ENCODE measurements at places on chromosomes 16 and 17.

- DNase-seq: no peak
Observed at GRCh38 chr16:67399218-67399733, 6.0 kb upstream of the TPPP3 start.

DNA sequence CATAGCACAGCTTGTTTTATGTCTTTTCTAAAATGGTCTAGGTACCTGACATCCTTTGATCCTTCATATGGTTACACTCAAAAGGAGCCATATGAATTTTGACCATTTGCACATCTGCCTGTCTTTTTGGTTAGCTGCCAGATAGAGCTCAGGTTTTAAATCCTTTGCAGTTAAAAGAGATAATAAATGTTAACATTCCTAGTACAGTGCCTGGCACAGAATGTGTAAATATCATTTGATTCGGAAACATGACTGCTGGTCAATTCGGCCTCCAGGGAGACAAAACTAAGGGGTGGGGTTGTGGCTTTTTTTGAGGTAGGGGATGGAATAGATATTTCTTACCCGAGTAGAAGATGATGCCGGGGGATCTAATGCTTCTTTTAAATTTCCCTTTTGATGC lies 64.2 kb downstream of the FTO start:
- no peak for DNase-seq

DNA sequence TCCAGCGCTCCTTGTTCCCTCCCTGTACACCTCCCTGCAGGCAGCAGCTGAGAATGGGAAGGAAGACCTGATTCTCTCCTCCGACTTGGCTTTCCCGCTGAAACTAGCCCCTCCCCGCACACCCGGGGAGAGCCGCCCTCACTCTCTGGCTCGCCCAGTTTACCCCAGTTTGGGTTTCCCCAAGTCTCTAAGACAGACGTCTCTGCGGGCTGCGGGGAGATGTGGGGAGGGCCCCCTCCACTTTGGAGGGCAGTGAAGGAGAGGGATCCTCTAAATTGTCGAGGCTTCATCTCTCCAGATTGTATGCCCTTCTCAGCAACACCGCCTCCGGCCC lies 797 bp downstream of the GRB7 start:
- no peak for DNase-seq

DNA sequence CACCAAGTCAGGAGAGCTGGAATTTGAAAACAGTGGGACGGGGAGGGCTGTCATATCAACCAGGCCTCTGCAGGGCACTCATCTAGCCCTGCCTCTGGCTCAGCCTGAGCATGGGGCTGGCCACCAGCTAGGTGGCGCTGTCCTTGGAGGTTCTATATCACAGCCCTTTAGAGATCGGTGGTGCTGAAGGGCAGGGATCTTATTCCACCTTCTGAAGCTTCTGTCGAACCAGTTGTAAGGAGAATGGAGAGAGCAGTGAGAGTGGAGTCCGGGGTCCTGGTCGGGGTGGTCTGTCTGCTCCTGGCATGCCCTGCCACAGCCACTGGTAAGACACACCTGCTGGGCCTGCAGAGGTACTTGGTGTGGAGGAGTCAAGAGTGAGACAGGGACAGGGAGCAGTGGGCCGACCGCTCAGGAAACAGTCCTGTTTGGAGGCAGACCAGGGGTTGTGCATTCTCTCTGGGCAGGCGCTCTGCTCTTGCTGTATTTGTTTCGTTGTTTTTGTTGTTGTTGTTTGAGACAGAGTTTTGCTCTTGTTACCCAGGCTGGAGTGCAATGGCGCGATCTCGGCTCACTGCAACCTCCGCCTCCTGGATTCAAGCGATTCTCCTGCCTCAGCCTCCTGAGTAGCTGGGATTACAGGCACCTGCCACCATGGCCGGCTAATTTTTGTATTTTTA lies at the start of gene CES3:
Gene CES3, plus strand, starts transcription at position 202 of the 680 bp plus-strand sequence. Its CDS starts 42 bp downstream, at position 244.
- no peak for DNase-seq

- DNase-seq: no peak
Observed at GRCh38 chr16:85296859-85297660, 184.8 kb upstream of the CIBAR2 start.

- no peak for DNase-seq
Observed at GRCh38 chr16:31010585-31011325, at the start of gene STX1B. Gene STX1B (minus strand): TSS chr16:31010638. CDS start chr16:31010396, 242 bp downstream.

- DNase-seq: no peak
Observed at GRCh38 chr17:2361010-2361760, 23.9 kb downstream of the SGSM2 start.

DNA sequence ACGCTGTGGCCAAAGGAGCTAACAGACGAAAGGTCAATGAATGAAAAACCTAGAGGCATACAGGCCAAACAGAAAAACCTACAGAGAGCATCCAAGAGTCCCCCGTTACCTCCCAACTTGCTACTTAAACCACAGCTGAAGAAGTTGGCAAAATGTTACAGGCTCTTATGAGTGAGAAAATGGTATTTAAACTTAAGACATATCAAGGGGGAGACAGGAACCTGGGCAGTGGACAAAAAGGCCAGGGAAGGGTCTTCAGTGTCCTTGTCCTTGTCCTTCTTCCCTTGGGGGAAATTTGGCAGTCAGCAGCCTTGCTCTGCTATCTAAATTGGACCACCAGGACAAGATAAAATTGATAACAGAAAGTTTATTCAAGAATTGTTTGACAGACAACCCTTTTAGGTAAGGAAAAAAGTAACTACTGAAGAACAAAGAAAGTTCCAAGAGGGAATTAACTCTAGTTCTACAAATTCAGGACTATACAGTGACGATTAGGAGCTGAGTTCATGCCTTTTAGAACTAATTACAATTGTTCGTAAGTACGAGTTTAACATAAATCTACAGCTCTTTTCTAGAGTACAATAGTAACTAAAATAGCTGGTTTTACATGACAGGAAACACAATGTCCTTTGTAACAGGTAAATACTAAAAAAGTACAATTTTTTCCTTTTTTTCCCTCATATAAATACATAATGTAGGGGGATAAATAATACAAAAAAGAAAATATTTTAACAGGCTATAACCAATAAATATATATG lies 3.8 kb upstream of the HOXB2 start:
- DNase-seq: no peak

- DNase-seq: no peak
Observed at GRCh38 chr16:81333356-81333755, 18.6 kb downstream of the GAN start.

DNA sequence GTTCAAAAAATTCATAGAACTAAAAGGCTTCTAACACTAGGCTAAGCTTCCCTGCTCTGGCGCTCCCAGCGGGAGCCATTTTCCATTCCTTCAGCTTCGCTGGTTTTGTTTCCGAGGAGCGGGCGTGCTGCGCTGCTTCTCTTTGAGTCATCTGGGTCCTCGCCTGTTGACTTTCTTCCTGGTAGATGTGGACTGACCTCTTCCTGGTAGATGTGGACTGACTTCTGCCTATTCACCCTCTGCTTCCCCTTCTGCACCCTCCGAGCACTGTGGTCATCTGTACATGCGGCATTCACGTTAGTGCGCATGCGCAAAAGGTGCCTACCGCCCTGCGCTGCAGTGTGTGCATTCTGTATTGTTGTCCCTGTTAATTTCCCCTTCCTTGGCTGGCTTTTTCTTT lies 40.8 kb upstream of the SEC14L1 start:
- no peak for DNase-seq

GRCh38 chr17:61469474-61469873 lies 17.3 kb downstream of the TBX4 start:
- DNase-seq: no peak

DNA sequence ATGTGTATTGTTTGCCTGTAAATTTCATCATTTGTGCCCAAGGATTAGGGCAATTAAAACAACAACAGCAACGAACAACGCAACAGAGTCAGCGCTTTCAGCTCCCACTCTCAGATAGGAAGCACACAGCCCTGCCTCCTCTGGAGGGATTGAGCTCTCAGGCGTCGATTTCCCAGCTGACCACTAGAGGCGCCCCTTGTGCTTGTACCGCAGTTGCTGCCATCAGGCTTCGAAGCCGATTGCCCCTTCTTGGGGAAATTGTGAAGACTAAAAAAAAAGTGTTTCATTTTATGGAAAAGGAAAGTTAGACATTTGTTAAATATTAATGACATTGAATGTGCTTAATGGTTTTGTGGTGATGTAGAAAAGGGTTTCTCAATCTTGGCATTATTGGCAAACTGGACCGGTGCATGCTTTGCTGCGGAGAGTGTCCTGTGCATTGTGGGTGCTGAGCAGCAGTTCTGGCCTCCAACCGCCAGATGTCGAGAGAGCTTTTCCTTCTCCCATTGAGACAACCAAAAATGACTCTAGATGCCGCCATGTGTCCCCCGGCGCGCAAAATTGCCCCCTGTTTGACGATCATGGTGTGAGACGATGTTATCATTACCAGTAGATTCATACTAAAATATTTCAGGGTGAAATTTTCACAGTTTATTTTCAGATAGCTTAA lies 650.4 kb upstream of the RBFOX1 start:
- no peak for DNase-seq

DNA sequence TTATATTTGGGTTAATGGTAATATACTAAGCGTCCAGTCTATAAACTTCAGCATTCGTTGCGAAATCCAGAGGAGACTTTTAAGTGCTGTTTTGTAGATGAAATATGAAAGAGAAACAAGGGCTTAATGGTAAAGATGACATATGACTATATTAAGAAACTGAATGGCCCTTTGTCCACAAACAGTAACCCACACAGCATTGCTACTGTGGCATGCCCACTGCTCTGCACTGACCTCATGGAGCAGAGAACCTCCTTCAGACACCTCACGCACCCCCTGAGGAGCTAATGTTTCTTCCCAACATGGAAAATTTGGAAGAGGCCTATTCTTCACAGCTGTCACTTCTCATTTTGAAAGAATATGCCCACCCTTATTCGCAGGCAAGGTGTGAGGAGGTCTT lies 26.7 kb downstream of the ASPA start:
- DNase-seq: no peak

DNA sequence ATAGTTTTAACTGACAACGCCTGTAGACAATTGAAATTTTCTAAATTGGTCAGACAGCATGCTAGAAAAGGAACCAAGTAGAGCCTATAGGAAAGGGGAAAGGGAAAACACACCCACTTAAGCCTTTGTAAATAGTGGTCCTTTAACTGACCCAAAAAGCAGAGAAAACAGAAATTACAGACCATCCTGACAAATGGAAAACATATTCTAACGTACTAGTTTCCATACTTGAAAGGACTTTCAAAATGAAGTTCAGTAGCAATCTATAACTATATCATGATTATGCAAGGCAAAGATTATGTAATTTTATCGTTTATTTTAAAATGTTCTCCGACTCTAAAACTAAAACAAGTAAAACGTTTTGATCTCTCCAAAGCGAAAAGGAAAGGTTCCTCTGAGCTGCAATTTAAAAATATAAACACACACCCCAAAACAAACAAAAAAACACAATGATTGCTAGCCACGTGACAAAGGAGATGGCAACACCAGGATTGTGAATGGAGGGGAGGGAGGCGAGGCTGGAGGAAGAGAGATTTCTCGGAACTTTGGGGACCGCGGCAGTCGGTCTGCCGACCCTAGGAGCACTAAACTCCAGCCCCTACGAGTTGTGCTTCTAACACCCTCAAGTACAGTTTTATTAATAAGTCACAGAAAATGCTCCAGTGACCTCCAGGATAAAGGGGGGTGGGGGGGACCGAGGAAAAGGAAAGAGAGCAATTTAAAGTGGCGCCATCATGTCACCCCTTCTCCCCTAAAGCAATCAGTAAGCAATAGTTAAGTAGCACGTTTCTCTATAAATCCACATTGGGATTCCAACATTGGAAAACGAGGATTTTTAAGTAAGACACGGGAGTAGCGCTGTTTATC lies 1.7 kb downstream of the KANSL1 start:
- no peak for DNase-seq

DNA sequence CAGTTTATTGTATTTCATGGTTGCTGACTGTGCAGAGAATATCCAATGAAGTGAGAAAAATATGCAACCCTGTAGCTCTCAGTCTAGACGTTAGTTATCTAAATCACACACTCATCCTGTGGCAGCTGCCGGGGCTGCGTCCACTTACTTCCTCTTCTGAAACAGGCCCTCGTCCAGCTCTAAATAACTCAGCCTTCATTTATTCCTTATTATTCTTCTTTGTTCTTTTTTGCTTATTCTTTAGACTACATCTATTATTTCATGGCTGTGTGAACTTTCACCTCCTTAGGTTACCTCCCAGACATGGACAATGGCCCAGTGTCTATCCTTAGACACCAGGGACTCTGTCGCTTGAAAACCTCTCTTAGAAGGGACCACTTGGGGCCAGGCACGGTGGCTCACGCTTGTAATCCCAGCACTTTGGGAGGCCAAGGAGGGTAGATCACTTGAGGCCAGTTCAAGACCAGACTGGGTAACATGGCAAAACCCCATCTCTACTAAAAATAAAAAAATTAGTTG lies 3.4 kb upstream of the THUMPD1 start:
- no peak for DNase-seq

- DNase-seq: no peak
Observed at GRCh38 chr16:20906341-20907255, 6.0 kb downstream of the LYRM1 start.

DNA sequence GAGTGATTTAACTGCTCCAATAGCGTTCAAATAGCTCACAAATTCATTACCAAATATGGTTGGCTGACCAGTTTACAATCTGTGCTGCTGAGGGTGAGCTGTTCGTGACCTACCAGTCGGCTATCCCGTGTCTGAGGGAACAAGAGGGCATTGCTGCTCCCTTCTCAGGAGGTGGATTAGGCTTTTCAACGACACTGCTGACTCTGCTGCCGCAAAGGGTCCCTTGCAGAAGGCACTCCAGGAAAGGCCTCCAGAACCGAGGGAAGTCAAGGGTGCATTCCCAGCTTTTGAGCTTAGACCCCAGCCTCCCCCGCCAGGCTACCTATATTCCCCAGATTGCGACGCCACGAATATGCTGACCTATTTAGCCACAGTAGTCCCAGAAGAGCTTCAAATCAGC lies 32.3 kb downstream of the GJC1 start:
- no peak for DNase-seq

GRCh38 chr17:66578781-66579489 lies 256.0 kb upstream of the CACNG5 start:
- DNase-seq: no peak

DNA sequence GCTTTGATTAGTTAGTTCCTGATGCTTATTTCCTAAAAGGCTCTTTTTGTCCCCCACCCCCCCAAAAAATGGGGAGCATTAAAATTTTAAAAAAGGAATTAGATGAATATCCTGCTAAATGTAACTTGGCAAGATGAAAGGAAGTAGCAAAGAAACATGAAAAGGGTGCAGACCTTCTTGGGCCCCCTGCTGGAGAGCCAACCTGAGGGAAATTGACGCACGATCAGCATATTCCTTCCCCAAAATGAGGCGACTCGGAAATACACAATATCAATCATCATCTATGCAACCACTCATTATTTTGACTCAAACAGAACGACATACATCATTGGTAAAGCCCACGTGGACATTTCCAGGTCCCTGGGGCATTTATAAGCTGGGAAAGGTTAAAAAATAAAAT lies 59.7 kb downstream of the GRIN2A start:
- DNase-seq: no peak

- DNase-seq: no peak
Observed at GRCh38 chr17:61247439-61247838, 152.2 kb upstream of the TBX2 start.
